ENCODE measurements at places on chromosomes 4 and X.

DNA sequence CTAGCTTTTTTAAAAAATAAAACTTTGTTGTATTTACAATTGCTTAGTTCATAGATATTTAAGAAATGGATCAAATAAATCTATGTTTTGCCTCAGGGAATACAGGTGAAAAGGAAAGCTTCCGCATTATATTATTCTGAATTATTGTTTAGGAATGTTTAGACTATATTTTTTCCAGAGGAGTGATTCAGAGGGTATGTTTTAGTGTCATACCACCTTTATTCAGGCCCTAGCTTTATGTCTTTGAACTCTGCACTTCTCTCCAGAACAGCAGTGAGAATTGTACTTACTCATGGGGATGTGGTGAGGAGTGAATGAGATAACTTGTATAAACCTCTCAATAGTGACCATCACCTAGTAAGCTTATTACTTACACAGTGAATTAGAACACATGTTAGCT is 14.0 kb downstream of the SLIT2 start:
- DNase-seq: no peak

DNA sequence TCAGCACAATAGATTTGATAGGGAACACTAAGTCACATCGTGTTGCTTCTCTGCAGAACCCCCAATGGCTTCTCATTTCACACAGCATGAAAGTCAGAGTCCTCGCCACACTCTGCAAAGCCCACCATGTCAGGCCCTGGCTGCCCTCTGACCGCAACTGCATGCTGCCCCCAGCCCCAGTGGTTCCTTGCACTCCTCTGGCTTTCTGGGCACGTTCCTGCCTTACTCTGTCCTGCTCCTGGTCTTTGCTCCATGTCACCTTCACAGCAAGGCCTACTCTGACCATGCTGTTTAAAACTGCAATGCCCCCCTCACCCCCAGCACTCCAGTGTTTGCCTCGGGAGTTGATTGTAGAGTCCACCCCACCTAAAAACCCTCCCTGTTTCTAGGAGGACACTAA is 78.1 kb downstream of the EVC start:
- DNase-seq: no peak

- peak; percentile 13 for DNase-seq
These were observed at the start of gene GABRQ for GRCh38 chrX:152637649-152638442. Gene GABRQ (plus strand): TSS chrX:152637895. CDS start chrX:152638203, 308 bp downstream.

GRCh38 chr4:107034996-107035818 is 906 bp downstream of the DKK2 start:
- peak; percentile 60 for DNase-seq

DNA sequence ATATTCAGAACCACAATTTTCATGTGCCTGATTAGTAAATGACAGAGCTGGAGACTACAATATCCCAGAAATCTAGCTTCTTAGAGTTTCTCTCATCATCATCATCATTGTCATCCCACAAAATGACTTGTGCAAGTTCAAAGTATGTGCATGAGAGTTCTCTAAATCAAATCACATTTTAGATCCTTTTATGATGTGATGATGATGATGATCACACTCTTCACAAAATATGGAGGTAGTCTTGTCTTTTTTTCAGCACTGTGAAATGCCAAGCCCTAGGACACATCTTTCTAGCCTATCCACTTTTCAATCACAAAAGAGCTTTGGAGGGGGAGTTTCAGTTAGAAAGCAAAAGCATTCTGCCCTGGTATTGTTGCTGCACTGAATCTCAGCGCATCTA is 7.4 kb downstream of the MBNL3 start:
- no peak for DNase-seq

GRCh38 chrX:41921492-41922430 is 1.6 kb downstream of the CASK start:
- DNase-seq: peak; percentile 17

GRCh38 chr4:172497321-172497720 is 671.3 kb upstream of the GALNT7 start:
- DNase-seq: no peak

- peak; percentile 66 for DNase-seq
These were observed 112.5 kb upstream of the ATP6AP2 start for GRCh38 chrX:40468033-40468846.

GRCh38 chr4:52780617-52781354 is 29.6 kb upstream of the ERVMER34-1 start:
- no peak for DNase-seq

DNA sequence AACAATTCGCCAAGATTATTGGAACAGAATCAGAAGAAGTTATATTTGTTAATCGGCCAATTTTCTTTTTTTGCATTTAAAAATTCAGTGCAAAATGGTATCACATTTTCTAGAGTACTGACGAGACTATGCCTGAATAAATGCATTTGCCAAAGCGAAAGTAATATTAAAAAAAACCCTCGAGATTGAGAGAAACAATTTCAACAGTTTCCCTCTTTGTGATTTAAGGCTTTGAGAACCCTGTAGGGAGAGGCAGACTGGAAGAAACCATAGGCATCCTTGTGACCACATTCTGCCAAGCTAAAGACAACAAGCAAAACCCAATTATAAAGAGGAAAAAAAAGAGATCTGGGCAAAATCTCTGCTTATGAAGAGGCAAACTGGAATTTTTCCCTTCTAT is 218.1 kb upstream of the GK2 start:
- no peak for DNase-seq

DNA sequence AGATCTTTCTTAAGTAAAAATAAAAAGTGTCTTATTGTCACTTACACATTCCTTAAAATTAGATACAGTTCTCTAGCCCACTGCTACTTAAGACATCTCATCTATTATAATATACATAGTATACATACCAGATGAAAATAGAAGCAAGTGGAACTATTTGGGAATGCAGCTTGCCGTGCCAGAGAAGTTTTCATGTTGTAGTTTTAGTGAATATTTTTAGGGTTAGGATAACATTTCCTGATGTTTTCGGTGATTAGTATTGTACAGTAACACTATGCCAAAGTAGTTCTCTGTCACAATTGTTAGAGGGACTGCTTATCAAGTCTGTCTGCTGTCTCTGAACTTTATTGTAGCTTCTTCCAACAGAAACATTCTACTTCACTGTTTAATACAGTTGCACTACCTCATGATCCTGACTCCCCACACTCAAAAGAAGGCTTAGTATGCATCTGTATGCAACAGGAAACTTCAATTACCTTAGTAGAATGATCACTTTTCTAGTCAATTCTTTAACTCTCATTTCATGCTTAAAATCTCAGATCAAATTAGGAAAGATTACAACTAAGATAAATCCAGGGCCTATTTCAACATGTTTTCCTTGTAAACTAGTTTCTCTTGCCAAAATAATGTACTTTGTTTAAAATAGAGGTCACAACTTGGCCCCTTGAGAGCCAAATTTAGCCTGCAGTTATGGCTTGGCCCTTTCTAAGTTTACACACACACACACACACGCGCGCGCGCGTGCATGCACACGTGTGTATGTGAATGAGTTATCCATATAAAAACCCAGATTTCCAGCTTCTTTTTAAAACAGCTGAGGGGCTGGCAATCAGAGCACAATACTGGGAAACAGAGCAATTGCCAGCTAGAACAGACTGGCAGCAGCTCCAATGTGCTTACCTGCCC is 42.3 kb upstream of the SRPX start:
- DNase-seq: peak; percentile 6

- peak; percentile 82 for DNase-seq
These were observed 15.1 kb downstream of the NOCT start for GRCh38 chr4:139030614-139031235.

DNA sequence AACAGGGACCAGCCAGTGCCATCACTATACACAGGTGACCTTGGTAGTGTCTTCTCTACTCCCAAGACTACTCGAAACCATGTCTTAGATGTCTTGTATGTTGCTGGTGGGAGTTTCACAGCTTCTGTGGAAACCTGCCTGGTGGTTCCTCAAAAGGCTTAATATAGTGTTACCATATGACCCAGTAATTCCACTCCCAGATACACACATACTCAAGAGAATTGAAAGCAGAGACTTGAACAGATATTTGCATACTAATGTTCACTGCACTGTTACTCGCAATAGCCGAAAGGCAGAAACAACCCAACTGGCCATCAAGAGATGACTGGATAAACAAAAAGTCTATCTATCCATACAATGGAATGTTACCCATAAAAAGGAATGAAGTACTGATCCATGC is 3.1 kb downstream of the TFDP3 start:
- no peak for DNase-seq

DNA sequence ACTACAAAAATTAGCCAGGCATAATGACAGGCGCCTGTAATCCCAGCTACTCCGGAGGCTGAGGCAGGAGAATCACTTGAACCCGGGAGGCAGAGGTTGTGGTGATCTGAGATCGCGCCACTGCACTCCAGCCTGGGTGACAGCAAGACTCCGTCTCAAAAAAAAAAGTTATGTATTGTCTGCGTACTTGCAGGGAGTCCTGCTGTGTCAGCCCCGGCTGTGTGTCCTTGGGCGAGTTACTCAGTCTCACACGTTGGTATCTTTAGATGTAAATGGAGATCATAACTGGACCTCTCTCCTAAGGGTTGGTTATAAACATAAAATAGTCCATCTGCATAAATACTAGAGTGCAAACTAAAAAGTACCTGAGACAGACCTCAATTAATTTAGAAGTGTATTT is 22.7 kb upstream of the TBC1D14 start:
- no peak for DNase-seq

- DNase-seq: no peak
These were observed 180.4 kb downstream of the AFAP1 start for GRCh38 chr4:7759216-7759615.

DNA sequence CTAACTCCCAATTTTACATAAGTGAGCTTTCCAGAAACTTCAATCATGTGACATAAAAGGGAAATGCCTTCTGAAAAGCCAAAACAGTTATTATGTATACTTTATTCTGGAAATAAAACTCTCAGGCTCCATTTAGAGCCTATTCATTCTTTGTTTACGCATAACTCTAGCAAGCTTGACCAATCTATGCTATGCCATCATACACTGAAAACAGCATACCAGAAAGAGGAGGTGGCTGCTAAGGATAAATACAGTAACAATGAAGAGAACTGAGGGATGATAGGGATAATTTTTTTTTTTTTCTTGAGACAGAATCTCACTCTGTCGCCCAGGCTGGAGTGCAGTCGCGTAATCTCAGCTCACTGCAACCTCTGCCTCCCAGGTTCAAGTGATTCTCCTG is 24.4 kb downstream of the CDKL2 start:
- DNase-seq: no peak

DNA sequence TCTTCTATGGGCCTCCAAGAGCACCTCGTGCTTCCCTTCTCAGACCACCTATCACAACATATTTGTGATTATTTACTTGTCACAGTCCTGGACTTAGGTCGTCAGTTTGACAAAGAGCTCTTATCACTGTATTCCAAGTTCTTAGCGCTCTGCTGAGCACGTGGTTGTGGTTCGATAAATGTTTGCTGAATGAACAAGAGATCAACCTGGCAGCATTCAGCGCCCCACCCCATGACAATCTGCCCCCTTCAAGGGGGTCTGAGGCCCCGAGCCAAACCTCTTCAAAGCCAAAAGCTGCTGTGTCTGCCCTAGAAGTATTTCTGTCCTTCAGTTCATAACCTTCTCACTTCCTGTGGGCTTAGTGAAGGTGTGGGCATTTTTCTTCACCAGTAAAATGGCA is 15.0 kb downstream of the RPS4X start:
- DNase-seq: no peak

DNA sequence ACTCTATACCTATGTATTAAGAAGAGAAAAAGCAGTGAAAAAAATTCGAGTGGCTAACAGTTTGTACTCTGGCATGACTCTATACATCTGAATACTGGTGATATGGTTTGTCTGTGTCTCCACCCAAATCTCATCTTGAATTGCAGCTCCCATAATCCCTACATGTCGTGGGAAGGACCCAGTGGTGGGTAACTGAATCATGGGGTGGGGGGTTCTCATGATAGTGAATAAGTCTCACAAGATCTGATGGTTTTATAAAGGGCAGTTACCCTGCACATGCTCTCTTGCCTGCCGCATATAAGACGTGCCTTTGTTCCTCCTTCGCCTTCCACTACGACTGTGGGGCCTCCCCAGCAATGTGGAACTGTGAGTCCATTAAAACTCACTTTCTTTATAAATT is 70.4 kb downstream of the LRBA start:
- no peak for DNase-seq

DNA sequence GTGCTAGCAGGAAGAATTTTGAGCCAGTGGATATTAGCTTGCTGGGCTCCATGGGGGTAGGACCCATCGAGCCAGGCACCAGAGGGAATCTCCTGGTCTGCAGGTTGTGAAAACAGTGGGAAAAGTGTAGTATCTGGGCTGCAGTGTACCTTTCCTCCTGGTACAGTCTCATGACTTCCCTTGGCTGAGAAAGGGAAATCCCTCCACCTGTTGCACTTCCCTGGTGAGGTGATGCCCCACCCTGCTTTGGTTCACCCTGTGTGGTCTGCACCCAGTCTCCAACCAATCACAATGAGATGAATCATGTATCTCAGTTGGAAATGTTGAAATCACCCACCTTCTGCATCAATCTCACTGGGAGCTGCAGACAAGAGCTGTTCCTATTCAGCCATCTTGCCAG is 341.4 kb upstream of the IRS4 start:
- no peak for DNase-seq

GRCh38 chrX:118448273-118448783 is 47.3 kb upstream of the DOCK11 start:
- DNase-seq: peak; percentile 5

DNA sequence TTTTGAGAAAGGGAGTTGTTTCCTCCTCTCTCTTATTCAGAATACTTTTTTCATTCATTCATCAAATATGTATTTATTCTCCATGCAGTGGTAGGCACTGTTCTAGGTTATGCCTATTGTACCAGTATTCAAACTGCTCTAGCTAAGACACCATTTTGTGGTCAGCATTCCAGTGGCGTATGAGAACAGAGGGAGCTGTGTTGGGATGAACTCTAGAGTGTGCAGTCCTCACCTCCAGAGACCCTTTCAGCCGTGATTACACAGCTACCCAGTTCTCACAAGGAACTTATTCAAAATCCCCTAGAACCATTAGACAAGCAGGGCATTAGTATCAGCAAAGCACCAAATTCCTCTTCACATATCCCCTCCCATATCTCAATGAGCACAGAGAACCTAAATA is 4.2 kb downstream of the TLR1 start:
- no peak for DNase-seq

DNA sequence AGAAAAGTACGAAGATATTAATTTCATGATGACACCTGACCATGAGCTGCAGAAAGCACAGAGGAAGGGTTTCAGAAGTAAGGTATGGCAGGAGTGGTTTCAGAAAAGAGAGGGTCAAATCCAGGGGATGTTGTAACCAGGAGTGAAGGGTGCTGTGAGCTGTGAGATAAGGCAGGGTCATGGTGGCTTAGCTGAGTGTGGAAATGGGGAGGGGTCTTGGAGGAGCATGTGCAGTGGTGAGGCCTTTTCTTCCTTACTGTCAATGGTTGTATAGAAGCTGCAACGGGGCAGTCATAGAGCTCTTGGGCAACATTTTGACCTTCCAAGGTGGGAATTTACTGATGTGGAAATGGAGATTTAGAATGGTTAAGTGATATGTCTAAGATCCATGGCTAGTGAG is 2.5 kb downstream of the ANAPC4 start:
- no peak for DNase-seq

DNA sequence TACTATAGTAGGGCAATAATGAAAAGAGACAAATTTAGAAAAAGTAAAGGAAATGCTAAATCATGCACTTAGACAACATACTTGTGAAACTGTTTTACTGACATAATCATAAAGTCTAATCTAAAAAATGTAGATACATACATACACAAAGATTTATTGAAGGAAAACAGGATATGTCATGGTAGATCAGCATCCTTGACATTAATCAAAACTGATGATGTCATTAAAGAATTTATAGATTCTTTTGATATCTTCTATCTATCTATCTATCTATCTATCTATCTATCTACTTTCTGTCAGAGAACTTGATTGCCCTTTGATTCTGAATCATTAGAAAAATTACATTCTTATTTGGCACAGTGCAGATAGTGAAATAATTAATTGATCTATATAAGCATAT is 311.3 kb downstream of the CCSER1 start:
- no peak for DNase-seq
